ENCODE measurements at places on chromosomes 16 and 17.

- DNase-seq, result no peak
These were observed 727.4 kb upstream of the CA10 start for GRCh38 chr17:52885882-52886281.

- DNase-seq, result no peak
These were observed 7.2 kb downstream of the CPPED1 start for GRCh38 chr16:12796498-12796897.

DNA sequence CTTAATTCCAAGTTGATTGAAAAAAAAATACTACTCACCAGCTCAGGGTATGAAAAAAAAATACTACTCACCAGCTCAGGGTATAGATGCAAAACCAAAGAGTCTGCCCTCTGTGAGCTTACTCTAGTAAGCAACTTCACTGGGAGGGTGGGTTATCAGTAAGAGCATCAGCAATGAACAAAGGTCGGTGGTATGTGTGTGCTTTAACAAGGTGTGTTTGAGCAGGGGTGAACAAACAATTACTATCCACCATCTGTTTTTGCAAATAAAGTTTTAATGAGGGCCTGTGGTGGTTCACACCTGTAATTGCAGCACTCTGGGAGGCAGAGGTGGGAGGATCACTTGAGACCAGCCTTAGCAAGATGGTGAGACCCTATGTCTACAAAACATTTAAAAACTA, 20.0 kb downstream of the NUFIP2 start:
- DNase-seq, result no peak

GRCh38 chr17:45775576-45776011, 8.5 kb upstream of the CRHR1 start:
- DNase-seq, result no peak

DNA sequence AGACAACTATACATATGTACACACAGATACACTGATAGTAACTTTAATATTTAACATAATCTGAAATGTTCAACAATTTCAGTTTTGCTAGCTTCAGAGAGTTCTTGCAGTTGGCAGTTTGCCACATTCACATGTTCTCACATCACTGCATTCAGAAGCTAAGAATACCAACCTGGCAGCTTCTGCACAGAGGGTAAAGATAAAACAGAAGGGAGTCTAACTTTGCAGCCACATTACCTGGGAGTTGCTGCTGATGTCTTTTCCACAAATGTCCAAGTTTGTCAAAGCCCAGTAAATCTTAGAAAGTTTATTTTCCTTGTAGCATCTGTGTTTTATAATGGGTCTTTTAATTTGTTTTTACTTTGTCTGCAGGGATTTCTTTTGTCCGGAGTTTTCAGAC, 332.0 kb downstream of the BCAS3 start:
- no peak for DNase-seq

- DNase-seq, result no peak
These were observed 43.3 kb downstream of the WWOX start for GRCh38 chr16:78142788-78143187.

DNA sequence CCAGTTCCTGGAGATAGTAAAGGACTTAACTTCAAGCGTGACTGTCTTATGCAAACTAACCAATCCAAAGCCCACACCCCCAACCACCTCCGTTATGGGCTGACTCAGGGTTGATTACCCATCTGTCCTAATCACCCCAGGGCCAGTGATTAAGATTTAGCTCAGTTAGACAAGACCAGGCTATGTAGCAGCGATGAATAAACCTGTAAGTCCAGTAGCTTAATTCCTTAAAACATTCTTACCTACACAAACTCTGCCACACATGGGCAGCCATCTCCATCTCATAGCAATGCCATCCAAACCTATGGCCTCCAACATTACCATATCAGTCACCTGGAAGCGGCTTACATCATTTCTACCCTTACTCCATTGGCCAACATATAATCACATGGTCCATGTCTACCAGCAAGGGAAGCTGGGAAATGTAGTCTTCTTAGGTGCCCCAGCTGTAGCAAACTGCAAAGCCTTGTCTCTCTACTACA, 266.7 kb downstream of the SHISA9 start:
- DNase-seq, result no peak

DNA sequence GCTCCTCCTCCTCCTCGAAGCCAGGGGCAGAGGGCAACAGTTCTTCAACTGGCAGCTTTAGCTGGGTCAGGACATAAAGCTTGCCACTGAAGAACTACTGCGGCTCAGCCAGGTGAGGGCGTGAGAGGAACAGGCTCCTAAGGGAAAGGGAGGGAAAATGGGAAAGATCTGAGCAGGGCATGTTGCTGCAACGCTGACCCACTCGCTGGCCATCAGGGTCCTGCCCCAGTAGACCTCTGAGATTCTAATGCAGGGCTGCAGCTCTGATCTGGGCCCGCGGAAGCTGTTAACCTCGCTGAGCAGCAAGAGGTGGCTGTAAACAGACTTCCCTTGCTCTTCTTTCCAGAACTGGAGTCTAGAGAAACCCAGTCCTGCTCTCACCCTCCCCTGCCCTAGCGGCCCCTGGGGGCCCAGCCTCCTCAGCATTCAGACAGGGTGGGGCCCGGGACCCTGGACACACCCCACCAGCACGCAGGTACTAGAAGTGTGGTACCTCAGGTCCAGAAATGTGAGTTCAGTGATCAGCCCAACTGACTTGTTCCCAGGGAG, 3.8 kb upstream of the TLCD2 start:
- no peak for DNase-seq

GRCh38 chr17:64009571-64010402, 10.6 kb downstream of the ICAM2 start:
- no peak for DNase-seq

DNA sequence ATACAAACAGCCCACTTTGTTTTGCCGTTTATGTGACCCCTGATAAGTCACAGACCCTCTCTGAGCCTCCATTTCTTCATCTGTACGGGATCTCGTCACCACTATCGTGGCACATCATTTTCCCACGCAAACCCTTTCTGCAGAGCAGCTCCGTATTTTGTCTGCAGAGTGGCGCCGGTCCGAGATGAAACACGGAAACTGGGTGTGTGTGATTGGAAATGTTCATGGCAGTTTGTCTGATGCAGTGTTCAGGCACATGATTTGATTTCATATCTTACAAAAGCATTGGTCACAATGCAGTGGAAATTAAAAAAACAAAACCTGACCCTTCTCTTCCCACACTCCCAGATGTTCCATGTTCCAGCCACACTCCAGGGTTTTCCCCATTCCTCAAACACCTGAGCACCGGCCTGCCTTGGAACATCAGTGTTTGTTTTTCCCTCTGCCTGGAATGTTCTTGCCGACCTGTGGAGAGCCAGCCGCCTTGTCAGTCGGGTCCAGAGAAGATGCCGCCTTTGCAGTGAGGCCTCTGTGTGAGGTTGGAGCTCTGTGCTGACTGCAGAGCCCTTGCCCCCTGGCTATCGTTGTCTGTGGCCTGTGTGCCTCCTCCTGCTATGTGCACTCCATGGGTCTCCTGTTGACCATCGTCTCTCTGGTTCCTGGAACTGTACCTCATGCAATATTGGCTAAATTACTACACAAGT, 39.2 kb downstream of the NT5M start:
- no peak for DNase-seq

GRCh38 chr16:26464576-26465266, 602.0 kb upstream of the C16orf82 start:
- no peak for DNase-seq

DNA sequence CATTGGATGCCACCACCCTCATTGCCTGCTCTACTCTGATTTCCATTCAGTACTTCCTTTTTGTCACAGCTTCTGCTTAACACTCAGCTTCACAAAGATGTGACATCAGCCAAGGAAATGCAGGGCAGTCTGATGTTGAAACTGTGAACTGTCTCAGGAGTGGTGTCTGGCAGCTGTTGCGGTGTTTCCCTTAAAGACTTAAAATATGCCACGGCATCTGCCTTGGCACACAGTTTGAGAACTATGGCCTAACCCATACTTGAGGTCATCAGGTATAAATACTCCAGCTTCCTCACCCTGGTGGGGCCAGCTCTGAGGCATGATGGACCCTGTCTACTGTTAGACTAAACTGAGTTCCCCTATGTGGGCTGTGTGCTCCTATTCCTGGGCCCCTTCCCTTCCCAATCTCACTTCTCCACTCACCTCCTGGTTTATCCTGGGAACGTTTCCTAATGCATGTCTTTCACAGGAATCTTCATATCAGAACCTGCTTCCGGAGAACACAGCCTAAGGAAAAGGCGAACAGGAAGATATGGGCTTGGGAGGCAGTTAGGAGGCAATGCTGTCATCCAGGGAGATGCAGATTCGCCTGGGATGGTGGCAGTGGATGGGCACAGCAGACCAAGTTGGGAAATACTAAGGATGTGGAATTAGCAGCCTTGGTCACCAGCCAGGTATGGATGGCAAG, 96.5 kb downstream of the WSCD1 start:
- no peak for DNase-seq

GRCh38 chr16:10625595-10626357, 45.4 kb upstream of the EMP2 start:
- DNase-seq, result no peak

DNA sequence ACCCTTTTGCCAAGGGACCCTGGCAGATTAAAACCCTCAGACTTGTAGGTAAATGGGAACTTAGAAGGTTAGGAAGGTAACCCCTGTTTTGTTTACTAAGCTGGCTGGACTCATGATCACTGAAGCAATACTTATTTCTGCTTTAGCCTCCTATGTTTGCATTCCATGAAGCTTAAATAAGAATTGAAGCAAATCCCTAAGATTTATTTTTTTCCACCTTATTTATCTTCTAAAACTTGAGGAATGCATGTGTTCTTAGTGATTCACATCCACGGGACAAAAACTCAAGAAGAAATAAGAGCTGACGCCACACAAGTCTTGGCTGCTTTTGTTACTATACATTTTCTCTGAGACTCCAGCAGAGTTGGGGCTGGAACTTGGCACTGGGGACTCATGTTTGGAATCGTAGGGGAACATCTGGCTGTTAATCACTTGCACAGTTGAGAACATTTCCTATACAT, 35.5 kb downstream of the CLUAP1 start:
- no peak for DNase-seq

- DNase-seq, result no peak
These were observed 35.1 kb upstream of the CREBBP start for GRCh38 chr16:3915426-3916260.

DNA sequence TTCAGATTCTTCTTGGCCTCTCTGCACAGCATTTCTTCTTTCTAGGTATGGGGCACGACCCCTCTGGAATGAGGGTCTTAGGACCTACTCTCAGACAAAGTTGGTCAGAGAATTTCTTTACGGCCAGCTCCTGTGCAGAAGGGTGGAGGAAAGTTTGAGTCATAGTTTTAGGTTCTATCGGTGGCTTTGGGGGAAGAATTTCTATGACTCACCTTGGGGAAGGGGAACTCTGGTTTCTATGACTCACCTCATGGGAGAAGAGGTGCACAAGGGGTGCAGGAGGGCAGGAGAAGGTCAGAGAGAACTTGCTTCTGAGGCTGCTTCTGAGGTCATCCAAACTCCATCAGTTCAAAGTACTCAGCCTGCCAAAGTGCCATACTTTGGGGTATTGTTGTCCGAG, 2.5 kb upstream of the ABCC12 start:
- DNase-seq, result no peak

DNA sequence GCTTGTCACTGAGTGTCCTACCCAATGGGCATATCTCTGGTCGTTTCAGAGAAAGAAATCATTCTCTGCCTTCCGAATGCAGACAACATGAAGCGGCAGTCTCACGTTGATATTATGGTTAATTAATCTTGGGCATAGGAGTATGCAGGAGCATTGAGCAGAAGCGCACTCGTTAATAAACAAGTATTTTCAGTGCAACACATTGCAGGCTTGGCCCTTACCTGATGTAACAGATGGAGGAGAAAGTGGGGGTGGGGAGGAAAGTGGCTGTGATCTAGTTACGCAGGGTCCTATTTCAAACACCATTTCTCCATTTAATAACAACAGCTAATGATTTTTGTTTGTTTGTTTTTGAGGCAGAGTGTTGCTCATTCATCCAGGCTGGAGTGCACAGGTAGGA, 414.0 kb upstream of the RBFOX1 start:
- DNase-seq, result no peak

GRCh38 chr16:86827521-86827920, 249.2 kb downstream of the FOXL1 start:
- DNase-seq, result no peak

GRCh38 chr17:60139438-60140285, 10.1 kb upstream of the CA4 start:
- DNase-seq, result peak; percentile 29

DNA sequence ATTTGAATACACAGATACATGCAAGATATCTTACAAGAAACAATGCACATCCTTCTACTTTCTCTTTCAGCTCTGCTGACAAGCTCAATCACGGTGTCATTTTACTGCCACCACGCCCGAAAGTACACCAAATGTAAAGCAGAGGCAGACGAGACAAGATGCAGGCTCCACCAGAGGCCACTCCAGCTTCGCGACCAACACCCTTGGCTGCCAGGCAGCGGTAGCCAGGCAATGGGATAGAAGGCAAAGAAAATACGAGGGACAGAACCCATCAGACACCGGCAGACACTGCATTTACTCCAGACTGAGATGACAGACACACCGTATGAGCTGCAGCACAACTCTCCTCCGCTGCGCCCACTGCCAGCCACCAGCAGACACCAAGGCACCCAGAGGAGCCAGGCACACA, 41.0 kb downstream of the USP22 start:
- no peak for DNase-seq

DNA sequence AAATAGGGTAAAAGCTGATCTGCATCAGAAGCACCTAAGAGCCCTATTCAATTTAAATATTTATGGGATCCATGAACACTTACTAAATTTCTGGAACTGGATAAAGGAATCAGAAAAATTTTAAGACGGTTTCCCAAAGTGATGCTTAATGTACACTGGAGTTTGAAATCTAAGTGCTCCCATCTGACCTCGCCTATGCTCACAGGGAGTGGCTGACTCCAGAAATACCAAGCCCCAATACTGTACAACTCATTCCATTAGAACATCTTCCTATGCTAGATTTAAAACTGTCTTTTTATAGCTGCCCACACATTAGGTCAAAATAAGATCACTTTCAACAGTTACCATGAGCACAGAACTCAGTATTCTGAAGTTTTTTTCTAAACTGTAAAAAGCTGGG, 1214.6 kb downstream of the CDH11 start:
- no peak for DNase-seq

DNA sequence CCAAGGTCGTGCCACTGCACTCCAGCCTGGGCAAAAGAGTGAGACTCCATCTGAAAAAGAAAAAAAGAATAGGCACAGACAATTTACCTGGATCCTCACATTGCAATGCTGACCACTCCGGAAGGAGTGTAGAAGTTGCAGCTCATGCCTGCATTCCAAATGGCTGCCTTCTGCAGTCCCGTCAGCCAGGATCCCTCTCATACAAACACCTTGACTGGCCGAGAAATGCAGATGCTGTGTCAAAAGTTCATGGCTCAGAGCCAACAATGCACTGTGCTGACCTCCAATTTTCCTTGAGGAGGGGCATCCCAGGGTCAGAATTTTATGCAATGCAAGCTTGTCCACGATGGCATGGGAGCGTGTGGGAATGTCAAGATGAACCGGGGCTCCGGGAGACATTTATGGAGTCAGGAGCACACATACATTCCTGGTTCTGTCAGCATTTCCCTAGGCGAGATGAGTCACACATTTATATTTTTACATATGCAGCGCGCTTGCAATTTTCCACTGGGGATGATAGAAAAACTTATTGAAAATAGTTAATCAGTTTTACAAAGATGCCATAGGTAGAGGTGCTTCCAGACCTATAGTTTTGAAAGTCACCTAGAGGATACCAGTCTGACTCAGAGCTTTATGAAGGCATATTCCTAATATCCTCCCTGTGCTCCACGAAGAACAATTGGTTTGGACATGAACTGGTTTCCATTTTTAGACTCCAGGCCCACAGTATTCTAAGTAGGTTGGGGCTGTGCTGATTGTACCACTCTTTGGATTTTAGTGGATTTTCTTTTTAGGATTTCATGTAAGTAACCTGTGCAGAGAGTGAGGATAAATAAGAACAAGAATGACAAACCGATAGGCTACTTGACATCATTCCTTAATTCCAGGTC, 614.6 kb downstream of the MAF start:
- DNase-seq, result no peak
